ENCODE measurements at places on chromosomes 11 and 22.

DNA sequence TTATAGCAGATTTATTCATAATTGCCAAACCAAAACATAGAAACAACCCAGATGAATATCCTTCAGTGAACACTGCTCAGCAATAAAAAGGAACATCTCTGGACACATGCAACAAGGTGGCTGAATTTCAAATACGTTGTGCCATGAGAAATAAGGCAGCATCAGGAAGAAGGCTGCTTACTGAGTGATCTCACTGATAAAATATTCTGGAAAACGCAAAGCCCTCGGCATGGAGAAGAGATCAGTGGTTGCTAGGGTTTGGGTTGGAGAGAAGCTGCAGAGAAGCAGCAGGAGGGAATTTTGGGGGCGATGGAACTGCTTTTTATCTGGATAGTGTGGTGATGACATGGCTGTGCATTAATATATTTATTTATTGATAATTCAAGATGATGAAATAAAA, 11.0 kb upstream of the SHANK2 start:
- no peak for DNase-seq

DNA sequence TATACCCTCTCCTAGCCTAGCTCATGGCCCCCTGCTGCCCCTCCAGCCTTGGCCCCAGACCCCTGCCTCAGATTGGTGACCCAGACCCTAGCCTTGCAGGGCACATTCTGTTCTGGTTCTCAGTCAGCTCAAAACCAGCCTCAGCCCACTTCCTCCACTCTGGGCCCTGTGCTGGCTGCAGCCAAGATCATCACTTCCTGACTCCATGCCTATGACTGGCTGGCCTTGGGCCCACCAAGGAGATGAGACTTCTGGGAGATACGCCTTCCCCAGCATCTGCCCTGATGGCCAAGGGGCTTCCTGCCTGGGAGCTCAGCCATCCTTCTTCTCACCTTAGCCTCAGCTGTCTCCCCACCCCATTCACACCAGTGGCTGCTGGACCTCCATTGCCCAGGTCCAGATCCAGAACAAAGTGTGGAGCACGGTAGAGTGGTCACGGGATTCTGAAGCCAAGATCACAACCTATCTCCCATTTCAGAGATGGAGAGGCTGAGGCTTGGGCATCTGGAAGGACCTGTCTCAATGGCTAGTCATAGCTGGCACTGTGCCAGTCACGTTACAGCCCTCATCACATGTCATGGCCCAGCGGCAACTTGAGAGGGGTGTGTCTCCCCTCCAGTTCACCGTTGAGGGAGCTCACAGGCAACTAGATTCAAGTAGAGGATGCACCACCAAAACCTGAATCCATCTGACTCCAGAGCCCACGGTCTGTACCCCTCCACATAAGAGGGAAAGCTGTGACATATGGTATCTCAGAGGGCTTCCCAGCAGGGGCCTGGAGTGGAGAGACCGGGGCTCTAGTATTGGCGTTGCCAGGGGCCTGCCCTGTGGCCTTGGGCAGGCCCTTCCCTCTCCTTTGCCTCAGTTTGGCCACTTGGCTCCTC, 43.0 kb upstream of the KLHL35 start:
- DNase-seq = no peak

DNA sequence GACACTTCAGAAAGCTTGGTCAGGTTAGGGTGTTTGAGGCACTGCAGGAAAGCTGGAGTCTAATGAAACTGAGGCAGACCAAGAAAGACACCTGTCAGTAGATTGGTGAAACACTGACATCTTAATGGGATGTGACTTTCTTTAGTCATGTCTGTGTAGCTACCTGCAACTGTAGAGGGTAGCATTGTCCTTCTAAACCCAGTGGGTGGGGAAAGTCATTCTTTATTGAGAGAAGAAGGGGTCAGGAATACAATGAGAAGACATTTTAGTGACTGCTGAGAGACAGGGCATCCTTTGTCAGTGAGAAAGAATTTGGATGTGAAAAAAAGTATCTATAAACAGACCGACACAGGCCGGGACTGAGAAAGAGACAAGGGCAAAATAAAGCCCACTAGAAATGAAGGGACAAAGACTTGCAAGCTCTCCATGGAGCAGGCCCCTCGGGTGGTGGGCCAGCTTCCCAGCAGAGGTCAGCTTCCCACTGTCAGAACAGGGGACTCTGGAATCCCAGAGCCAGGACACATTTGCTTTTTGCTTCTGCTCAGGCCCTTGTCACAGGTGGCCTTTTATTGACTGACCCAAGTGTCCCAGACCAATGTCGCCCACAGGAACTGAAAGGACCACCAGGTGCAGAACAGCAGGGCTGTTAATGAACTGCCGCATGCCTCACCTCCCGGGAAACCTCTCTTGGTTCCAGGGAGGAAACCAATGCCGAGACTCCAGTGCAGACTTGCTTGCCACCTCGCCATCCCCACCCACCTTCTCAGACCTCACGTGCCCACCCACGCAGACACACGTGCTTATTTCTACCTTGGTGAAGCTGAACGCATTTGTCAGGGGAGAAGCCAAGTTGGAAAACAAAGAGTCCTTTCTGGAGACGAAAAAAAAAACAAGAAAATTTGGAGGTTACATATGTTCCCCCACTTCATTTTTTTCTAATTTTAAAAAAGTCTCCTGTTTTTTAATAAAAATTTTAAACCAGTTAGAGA, 212.8 kb downstream of the TENM4 start:
- no peak for DNase-seq

DNA sequence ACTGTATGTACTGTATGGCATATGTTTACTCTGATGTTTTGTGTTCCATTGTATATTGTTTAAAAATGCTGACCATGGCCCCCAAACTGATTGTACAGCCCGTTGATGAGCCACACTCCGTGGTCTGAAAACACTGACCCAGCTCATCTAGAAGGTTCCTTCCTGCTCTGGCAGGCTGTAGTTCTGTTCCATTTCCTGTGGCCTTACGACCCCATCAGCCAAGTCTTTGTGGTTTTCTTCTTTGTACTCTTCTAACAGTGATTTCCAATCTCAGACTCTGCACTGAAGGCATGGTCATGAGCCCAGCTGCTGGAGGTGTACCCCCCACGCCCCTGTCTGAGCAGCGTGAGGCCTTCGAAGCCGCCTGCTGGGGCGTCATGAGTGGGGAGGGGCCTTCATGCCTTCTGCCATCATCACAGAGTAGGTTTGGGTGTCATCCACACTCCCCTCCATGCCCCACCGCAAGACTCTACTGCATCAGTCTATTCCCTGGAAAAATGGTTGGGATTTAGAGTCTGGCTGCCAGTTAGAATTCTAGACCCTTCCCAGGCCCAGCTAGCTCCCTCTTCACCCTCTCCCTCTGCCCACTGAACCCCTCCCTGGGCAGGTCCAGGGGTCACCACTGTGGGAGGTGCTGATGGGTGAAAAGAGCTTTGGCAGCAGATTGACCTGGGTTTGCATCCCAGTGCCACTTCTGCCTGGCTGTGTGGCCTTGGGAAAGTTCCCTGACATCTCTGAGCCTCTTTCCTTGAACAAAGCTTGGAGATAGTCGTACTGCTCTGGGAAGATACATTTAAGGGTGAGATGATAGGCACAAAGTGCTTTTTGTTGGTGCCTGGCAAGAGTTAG, 11.3 kb upstream of the C11orf96 start:
- DNase-seq = no peak

DNA sequence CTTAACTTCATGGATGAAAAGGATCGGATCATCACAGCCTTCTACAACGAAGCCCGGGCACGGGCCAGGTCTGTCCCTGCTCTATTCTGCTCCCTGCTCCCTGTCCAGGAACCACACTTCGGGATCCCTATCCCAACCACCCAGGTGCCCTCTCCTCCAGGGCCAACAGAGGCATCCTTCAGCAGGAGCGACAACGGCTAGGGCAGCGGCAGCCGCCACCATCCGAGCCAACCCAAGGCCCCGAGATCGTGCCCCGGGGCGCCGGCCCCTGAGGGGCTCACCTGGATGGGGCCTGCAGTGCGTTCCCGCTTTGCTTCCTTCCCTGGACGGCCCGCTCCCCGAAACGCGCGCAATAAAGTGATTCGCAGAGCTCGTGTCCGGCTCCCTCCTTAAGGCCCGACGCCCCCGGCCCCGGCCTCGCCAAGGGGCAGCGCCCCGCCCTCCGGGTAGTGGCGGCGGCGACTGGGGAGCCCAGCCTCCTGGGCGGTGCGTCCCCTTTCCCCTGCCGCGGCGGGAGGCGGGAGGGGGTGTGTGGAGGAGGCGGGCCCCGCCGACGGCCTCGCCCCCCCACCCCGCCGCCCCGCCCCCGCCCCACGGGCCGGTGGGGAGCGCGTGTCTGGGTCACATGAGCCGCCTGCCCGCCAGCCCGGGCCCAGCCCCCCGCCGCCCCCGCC, at the start of gene VEGFB:
Gene VEGFB, plus strand, starts transcription at position 672 of the 674 bp plus-strand sequence. CDS start 250 bp downstream, outside the sequence.
- DNase-seq = no peak

GRCh38 chr11:1774886-1775285, 11.2 kb upstream of the CTSD start:
- DNase-seq = no peak

GRCh38 chr11:8354622-8355415, 91.1 kb upstream of the LMO1 start:
- no peak for DNase-seq

GRCh38 chr11:6351782-6352382, 31.6 kb upstream of the CAVIN3 start:
- no peak for DNase-seq

GRCh38 chr11:110798201-110798900, 86.1 kb upstream of the ARHGAP20 start:
- DNase-seq = no peak

GRCh38 chr11:102572554-102573220, 42.1 kb upstream of the MMP7 start:
- DNase-seq = no peak

- DNase-seq = no peak
Observed at GRCh38 chr11:69216647-69217051, 60.9 kb downstream of the SMIM38 start.

DNA sequence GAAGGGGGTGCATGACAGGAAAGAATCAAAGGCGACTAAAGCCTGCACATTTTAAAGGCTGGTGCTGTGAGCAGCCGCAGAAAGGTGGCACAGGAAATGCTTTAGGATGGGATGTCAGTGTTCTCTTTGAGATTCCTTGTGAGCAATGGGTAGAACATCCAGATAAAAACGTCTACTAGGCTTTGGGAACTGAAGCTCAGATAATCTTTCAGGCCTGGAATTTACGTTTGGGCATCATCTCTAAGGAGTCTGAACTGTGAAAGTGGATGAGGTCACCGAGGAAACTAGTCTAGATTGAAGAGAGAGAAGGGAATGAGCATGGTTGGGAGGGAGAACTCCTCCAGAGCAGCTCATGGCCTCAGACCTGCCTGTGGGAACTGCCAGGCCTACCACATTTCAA, 65.7 kb downstream of the FLI1 start:
- DNase-seq = no peak

GRCh38 chr11:83088965-83089364, 17.3 kb upstream of the RAB30 start:
- DNase-seq = no peak

- DNase-seq = no peak
Observed at GRCh38 chr22:33652615-33653014, 267.7 kb downstream of the LARGE1 start.

GRCh38 chr11:120651836-120652235, 140.3 kb downstream of the GRIK4 start:
- no peak for DNase-seq

- no peak for DNase-seq
Observed at GRCh38 chr11:45384016-45384415, 97.9 kb upstream of the SYT13 start.

- no peak for DNase-seq
Observed at GRCh38 chr11:72234514-72234830, 9.5 kb downstream of the PHOX2A start.

GRCh38 chr11:128172046-128172878, 415.1 kb downstream of the ETS1 start:
- DNase-seq = peak; percentile 71

DNA sequence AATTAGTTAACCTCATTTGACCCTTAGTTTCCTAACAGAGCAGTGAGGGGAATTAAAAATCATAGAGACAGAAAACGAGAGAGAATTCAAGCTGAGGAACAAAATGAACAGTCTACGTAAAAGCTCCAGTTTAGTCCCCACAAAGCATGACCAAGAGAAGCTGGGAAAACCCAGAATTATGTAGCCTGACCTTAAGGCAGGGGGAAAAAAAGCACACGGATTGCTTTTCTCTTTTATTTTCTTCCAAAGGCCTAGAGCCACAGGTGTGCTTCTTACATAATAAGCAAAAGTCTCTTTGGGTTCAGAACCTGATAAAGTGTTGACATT, 514 bp upstream of the AMBRA1 start:
- no peak for DNase-seq

DNA sequence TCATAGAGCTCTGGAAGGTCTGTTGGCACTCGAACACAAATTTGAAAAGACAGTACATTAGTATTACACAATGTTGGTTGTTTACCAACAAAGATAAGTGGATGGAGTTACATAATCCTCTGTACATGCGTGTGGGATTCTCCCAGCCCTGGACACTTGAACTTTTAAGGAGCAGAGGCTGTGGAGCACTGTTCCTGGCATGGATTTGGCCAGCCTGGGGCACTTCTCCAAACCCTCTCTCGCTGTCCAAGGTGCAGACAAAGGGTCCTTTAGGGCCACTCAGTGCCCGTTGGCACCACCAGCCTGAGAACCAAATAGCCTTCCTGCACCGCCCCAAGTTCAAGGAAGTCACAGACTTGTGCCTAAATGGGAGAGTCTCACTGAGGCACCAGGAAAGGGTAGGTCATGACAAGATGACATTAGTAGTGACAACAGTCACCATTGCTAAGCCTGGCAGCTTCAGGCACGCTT, 1.6 kb upstream of the ANO1 start:
- no peak for DNase-seq

- DNase-seq = no peak
Observed at GRCh38 chr11:37560346-37560745, 962.3 kb upstream of the RAG2 start.

DNA sequence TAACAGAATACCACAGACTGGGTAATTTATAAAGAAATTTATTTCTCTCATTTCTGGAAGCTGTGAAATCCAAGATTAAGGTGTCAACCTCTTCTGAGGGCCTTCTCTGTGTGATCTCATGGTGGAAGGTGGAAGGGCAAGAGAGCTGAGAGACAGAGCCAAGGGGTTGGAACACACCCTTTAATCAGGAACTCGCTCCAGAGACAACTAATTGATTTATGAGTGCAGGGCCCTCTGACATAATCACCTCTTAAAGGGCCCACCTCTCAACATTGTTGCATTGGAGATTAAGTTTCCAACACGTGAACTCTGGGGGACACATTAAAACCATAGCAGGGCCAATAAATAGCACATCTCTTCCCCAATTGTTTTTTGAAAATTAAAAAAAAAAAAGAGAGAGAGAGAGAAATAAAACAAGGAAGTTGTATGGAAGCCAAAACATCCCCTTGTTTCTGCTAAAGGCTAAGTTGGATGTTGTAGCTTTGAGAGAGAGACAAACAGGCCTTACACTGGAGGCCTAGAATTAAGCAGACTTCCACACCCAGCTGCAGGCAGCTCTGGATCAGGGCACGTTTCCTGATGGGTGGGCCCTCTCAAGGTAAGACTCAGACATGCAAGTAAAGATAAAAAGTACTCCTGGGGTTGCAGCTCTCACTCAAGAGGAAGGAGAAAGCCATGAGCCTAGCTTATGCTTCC, 64.1 kb upstream of the BIRC3 start:
- no peak for DNase-seq

DNA sequence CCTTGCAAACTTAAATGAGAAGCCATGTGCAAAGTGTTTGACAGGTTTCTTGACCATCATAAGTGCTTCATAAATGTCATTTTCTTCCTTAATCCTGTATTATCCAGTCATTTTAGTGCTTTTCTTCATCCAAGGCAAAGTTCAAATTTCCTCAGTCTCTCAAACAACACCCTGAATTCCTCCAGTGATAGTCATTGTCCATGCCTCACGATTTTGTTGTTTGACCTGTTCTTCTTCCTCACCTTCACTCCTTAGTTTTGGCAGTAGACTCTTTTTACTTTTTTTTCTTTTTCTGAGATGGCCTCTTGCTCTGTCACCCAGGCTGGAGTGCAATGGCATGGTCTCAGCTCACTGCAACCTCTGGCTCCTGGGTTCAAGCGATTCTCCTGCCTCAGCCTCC, 1257.3 kb downstream of the FAM181B start:
- no peak for DNase-seq

Measured in stimulated activated CD4-positive, alpha-beta T cell treated with anti-CD3 and anti-CD28 coated beads, TNF-alpha, amount 100 ng/mL, for 1 hour (primary cell).